Small intestine (tissue), 16 donors: ENCODE measurements at places on chromosomes 13 and 19. TPM values are rescaled to one million over a fixed set of nuclear protein-coding genes. Genes with fewer than 3 reads are reported as not detected.

The EDNRB gene
- 0.89 TPM for polyA plus RNA-seq

GRCh38 chr13:21849323-21849722 is 178.4 kb downstream of the FGF9 start:
- H3K36me3 ChIP-seq: no peaks in the 10 kb centered on the region
- H3K27me3 ChIP-seq: no peaks in the 10 kb centered on the region
- no peaks in the 10 kb centered on the region for H3K4me1 ChIP-seq
- no peak overlapping the region for H3K4me3 ChIP-seq
- no peak overlapping the region for H3K27ac ChIP-seq

DNA sequence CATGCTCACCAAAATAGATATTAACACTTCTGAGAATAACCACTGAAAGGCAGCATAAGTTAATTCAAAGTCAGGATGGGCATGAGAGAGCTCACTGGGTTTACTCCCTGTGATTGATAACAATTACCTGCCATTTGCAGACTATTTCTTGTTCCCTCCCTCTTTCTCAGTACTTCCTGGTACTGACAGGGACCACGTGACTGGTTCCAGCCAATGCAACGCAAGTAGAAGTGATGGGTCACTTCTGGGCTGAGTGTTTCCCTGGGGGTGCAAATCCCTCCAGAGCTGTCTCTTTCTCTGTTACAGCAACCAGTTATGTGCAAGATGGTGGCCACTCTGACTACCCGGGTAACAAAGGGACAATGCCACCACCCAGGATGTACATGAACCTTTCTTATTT is 118.8 kb downstream of the EFNB2 start:
- no peaks in the 10 kb centered on the region for H3K36me3 ChIP-seq
- peak; percentile 5 for DNase-seq
- H3K4me1 ChIP-seq: no peaks in the 10 kb centered on the region
- H3K27me3 ChIP-seq: no peaks in the 10 kb centered on the region
- no peak overlapping the region for H3K4me3 ChIP-seq

The PGLYRP1 gene
- not detected for polyA plus RNA-seq

- no peak overlapping the region for H3K27ac ChIP-seq
- H3K36me3 ChIP-seq: no peaks in the 10 kb centered on the region
- no peak for DNase-seq
- H3K4me3 ChIP-seq: no peak overlapping the region
- no peaks in the 10 kb centered on the region for H3K27me3 ChIP-seq
Measured at GRCh38 chr13:90793261-90793820, 554.1 kb upstream of the MIR17HG start.

- H3K4me3 ChIP-seq: no peak overlapping the region
- no peaks in the 10 kb centered on the region for H3K27me3 ChIP-seq
- H3K27ac ChIP-seq: no peak overlapping the region
- no peak for DNase-seq
Measured at GRCh38 chr13:76489274-76489673, 396.9 kb downstream of the KCTD12 start.

The CLDN10 gene
- 0.54 TPM for polyA plus RNA-seq

GRCh38 chr19:929203-929890 is 3.5 kb downstream of the ARID3A start:
- H3K36me3 ChIP-seq: peaks cover 69% of the 10 kb centered on the region
- H3K4me1 ChIP-seq: no peaks in the 10 kb centered on the region
- H3K27me3 ChIP-seq: no peaks in the 10 kb centered on the region
- no peak overlapping the region for H3K27ac ChIP-seq
- peak overlapping the region; percentile 30 for H3K4me3 ChIP-seq
- no peak for DNase-seq

GRCh38 chr19:56823417-56823816 is 17.1 kb downstream of the PEG3 start:
- no peaks in the 10 kb centered on the region for H3K4me1 ChIP-seq
- DNase-seq: no peak
- no peak overlapping the region for H3K4me3 ChIP-seq
- H3K36me3 ChIP-seq: no peaks in the 10 kb centered on the region

DNA sequence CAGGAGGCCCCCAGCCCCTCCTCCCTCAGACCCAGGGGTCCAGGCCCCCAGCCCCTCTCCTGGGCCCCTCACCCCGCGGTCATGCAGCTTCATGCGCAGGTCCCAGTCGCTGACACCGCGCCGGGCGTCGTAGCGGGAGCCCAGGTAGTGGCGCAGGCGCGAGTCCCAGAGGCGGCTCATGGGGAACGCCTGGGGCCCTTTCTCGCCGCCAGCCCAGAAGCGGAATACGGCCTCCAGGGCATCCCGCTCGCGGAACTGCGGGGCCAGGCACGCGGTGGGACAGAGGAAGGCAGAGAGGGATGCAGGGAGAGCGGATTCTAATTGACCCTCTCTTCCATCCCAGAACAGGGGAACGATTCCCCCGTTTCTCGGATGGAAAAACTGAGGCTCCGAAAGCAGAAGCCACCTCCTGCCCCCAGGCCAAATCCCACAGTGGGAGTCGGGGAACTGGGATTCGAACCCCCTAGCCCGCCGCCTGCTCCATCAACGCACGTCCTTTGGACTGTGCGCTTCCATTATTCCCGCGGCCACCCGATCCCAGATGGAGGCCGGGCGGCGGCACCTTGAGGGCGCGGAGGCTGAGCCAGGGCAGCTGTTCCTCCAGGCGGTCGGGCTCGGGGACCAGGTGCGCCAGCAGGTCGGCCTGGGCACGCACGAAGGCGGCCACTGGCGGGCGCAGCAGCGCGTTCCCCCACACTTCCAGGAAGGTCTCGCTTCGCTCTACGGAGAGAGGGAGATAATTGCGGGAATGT is 4.2 kb upstream of the TNNI3 start:
- DNase-seq: no peak
- no peak overlapping the region for H3K27ac ChIP-seq
- no peak overlapping the region for H3K4me3 ChIP-seq
- H3K4me1 ChIP-seq: no peaks in the 10 kb centered on the region
- no peaks in the 10 kb centered on the region for H3K36me3 ChIP-seq

The CLDND2 gene
- not detected for polyA plus RNA-seq

The PRR12 gene
- 18.4 TPM for polyA plus RNA-seq

DNA sequence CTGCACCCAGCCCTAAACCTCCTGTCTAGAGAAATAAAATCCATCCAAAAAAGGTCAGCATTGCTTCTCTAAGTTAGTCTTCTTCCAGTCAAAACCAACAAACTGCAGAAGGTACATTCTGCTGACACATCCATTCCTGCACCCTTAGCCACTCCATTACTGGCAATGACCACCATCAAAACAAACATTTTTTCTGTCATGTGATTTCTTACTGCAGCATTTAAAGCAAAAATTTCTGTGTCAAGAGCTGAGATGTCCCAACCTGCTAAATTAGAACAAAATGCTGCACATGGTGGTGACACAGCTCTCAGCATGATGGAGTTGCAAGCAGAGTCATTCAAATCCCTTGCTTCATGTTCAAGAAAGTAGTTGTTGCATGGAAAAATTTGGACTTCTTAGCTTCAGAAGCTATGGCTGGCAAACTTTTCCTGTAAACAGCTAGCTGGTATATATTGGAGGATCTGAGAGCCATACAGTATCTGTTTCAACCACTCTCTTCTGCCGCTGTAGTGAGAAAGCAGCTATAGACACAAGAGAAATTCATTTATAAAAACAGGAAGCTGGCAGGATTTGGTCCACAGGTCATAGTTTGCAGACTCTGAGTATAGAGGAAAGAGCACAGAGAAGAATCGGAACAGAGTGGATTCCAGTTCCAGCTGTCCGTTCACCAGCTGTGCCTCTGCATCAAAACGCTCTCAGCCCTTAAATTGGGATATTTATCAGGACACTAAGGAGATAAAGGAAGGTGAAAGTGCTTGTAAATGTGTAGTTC is 17.4 kb downstream of the RUBCNL start:
- H3K27me3 ChIP-seq: no peaks in the 10 kb centered on the region
- H3K4me1 ChIP-seq: peaks cover 15% of the 10 kb centered on the region
- no peak overlapping the region for H3K27ac ChIP-seq
- no peak for DNase-seq
- no peaks in the 10 kb centered on the region for H3K36me3 ChIP-seq
- H3K4me3 ChIP-seq: no peak overlapping the region

GRCh38 chr19:7934766-7935165 is 8.7 kb downstream of the TIMM44 start:
- no peaks in the 10 kb centered on the region for H3K27me3 ChIP-seq
- no peaks in the 10 kb centered on the region for H3K4me1 ChIP-seq
- no peak overlapping the region for H3K27ac ChIP-seq
- peaks cover 87% of the 10 kb centered on the region for H3K36me3 ChIP-seq
- H3K4me3 ChIP-seq: no peak overlapping the region

The CD33 gene
- 3.8 TPM for polyA plus RNA-seq

- H3K36me3 ChIP-seq: peaks cover 15% of the 10 kb centered on the region
- H3K27me3 ChIP-seq: no peaks in the 10 kb centered on the region
- H3K4me3 ChIP-seq: no peak overlapping the region
- no peak overlapping the region for H3K27ac ChIP-seq
Measured at GRCh38 chr13:44974056-44974793, 15.0 kb downstream of the NUFIP1 start.

The MAG gene
- polyA plus RNA-seq: not detected

GRCh38 chr19:35743640-35744429 is 1.4 kb downstream of the U2AF1L4 start:
- H3K27ac ChIP-seq: no peak overlapping the region
- H3K27me3 ChIP-seq: no peaks in the 10 kb centered on the region
- no peaks in the 10 kb centered on the region for H3K36me3 ChIP-seq
- no peak for DNase-seq

- H3K27me3 ChIP-seq: no peaks in the 10 kb centered on the region
- H3K27ac ChIP-seq: no peak overlapping the region
- no peaks in the 10 kb centered on the region for H3K4me1 ChIP-seq
- no peaks in the 10 kb centered on the region for H3K36me3 ChIP-seq
Measured at GRCh38 chr13:43631106-43631505, 155.7 kb downstream of the ENOX1 start.

The CFAP97D2 gene
- polyA plus RNA-seq: not detected
